ENCODE measurements at places on chromosomes 6 and 20.

DNA sequence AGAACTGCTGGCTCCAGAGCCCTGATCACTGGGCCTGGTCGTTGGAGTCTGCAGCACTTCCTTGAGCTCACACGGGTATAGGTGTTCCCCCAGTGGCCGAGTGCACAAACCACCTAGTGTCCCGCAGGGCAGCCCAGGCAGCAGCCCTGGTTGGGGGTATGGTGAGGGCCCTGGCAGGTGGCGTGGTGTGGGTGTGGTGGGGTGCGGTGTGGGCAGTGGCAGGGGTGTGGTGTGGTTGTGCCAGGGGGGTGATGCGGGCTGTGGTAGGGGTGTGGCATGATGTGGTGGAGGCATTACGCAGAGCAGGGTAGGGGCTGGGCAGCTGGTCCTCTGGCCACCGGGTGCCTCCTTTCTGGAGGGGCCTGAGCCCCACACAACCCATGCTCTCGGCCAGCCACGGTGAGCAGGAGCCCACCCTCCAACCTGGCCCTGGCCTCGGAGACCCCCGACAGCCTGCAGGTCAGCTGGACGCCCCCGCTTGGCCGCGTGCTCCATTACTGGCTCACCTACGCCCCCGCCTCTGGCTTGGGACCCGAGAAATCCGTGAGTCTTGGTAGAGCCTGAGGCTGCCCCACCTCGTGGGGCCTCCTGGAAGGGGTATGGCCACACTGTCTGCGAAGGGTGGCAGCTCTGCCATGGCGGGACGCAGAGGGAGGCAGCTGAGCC lies 20.5 kb downstream of the COL20A1 start:
- H3K4me3 ChIP-seq, result no peak overlapping the region
- H3K4me1 ChIP-seq, result no peaks in the 10 kb centered on the region
- no peak overlapping the region for H3K27ac ChIP-seq
- no peaks in the 10 kb centered on the region for H3K27me3 ChIP-seq
- no peak for DNase-seq
- no peaks in the 10 kb centered on the region for H3K36me3 ChIP-seq

DNA sequence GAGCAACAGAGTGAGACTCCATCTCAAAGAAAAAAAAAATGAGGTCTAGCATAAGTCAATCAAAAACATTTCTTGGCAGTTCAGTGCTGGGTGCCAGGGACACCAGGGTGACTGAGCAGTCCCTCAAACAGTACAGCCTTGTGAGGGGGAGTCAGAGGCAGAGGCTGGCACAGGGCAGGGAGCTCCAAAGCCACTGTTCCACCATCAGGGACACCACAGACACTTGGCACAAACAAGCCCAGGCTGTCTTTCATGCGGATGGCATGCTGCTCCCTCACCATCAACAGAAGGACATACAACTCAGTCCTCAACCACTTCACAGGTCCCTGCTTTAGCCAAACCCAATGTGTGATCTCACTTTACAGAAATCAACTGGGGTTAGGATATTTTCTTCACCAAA lies 36.0 kb upstream of the GRM4 start:
- H3K27me3 ChIP-seq, result peaks cover 19% of the 10 kb centered on the region
- H3K27ac ChIP-seq, result no peak overlapping the region
- DNase-seq, result no peak
- no peak overlapping the region for H3K4me3 ChIP-seq

- no peaks in the 10 kb centered on the region for H3K36me3 ChIP-seq
- peak overlapping the region; percentile 93 for H3K27ac ChIP-seq
- H3K4me1 ChIP-seq, result peaks cover 30% of the 10 kb centered on the region
Observed at GRCh38 chr20:44188752-44189151, 1.8 kb upstream of the JPH2 start.

GRCh38 chr6:127786109-127786508 lies 114.7 kb downstream of the THEMIS start:
- H3K27ac ChIP-seq, result no peak overlapping the region
- H3K4me1 ChIP-seq, result no peaks in the 10 kb centered on the region
- no peaks in the 10 kb centered on the region for H3K36me3 ChIP-seq
- no peak for DNase-seq

DNA sequence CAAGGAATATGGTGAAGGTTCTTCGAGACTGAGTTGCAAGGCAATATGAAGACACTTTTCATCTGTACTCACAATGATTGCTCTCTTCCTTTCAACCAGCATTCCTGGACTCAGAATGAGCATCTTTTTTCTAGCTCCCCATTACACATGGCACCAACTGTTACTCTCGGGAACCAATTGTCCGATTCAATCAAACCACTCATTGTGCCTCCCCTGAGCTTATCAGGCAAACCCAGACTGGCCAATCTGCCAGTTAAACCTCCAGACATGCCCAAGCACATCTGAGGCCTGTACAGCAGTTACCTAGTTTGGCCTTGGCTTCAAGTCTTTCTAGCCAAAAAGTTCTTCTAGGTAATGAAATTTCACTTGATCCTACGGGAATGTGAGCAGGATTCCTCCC lies 164.1 kb downstream of the ID4 start:
- no peaks in the 10 kb centered on the region for H3K27me3 ChIP-seq
- no peaks in the 10 kb centered on the region for H3K36me3 ChIP-seq
- no peak overlapping the region for H3K27ac ChIP-seq
- H3K4me3 ChIP-seq, result no peak overlapping the region
- no peak for DNase-seq
- H3K4me1 ChIP-seq, result no peaks in the 10 kb centered on the region

GRCh38 chr20:49590163-49591017 lies 22.5 kb upstream of the PTGIS start:
- H3K4me1 ChIP-seq, result peaks cover 47% of the 10 kb centered on the region
- H3K36me3 ChIP-seq, result no peaks in the 10 kb centered on the region
- H3K27ac ChIP-seq, result peak overlapping the region; percentile 100
- DNase-seq, result no peak

GRCh38 chr6:138129190-138129589 lies 22.0 kb upstream of the PERP start:
- no peaks in the 10 kb centered on the region for H3K4me1 ChIP-seq
- H3K4me3 ChIP-seq, result no peak overlapping the region
- H3K27ac ChIP-seq, result no peak overlapping the region

GRCh38 chr6:22958677-22959076 lies 389.3 kb downstream of the HDGFL1 start:
- H3K4me3 ChIP-seq, result no peak overlapping the region
- no peaks in the 10 kb centered on the region for H3K27me3 ChIP-seq
- no peak for DNase-seq

DNA sequence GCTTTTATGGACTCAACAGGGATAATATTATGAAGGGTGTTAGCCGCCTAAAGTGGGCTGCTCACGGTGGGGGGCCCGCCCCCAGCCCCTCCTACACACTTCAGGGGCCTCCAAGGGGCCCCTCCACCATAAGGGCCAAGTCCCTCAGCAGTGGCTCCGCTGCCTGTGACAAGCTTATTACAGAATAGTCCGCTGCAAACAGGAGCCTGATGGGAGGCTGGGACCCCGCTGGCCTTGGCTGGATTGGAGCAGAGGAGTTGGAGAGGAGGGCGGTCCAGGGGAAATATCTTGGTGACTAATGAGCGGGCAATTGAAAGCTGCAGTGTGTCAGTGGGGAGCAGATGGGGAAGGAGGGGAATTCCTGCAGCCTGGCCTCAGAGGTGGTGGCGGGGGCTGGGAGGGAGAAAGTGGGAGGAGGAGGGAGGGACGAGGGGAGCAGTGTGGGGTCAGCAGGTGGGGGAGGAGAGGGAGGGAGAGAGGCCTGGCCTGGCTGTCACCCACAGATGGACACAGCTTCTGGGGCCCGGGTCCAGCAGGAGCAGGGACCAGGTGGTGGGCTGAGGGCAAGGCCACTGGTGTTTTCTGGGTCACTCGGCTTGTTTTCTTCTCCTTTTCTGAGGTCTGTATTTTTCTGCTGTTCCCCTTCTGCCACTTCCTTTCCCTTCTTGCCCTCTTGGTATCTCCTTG lies 57.6 kb upstream of the FOXP4 start:
- no peak for DNase-seq
- H3K27ac ChIP-seq, result no peak overlapping the region

DNA sequence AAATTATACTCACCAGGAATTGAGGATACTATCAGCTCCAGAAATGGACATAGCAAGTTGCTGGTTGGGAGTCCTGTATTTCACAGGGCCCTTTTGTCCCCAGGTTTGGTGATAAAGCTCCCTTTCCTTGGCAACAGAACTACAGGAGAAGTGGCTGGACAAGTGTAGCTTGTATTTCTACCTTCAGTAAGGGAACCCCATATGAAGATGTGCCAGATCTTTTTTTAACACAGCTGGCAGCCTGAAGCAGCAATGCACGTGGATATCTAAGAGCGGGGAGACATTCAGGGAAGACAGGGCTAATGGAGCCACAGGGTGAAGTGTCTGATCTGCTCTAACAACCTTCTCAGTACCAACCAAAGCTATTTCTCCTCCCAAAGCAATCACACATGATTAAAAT lies 373.9 kb upstream of the ID4 start:
- H3K4me1 ChIP-seq, result peaks cover 14% of the 10 kb centered on the region
- no peak for DNase-seq
- no peaks in the 10 kb centered on the region for H3K36me3 ChIP-seq
- no peak overlapping the region for H3K4me3 ChIP-seq
- H3K27ac ChIP-seq, result no peak overlapping the region

DNA sequence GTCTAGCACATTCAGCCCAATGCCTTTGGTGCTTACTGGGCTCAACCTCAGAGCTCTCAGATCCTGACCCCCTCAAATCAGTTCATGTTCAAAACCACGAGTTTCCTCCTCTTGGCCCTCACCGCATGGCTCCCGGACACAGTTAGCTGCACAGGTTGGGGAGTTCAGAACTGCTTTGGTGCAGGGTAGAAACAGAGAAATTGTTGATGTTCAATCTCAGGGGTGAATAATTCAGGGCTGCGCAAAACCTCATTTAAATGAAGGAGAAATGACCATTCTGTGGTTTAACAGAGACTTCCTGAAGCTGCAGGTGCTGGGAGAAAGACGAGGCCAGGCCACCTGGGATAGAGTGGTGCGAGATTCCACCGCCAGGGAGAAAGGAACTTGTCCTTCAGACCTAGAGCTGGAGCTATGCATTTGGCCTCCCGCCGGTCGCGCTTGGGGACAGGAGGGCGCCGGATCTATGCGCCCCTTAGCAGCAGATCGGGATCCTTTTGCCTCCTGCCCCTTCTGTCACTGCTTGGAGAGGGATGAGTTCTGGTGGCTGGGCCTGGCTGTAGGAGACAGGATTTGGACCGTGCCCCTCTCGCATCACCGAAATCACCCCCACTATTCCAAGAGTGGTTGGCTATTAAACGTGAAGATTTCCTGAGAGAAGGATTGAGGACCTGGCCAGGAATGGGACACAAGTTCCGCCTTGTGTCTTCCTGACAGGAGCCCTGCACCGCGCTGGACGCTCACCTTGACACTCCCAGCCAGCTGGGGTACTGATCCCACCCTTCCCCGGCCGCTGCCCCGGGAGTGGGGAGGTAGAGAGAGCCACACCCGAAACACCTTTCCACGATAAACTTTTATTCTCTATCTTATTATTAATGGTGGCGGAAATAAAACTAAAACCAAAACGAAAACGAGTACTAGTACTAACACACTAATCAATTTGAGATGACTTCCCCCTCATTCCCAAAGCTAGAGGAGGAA lies 767 bp upstream of the PAX1 start:
- H3K27ac ChIP-seq, result no peak overlapping the region
- H3K4me1 ChIP-seq, result peaks cover 34% of the 10 kb centered on the region
- H3K4me3 ChIP-seq, result no peak overlapping the region
- DNase-seq, result no peak
- peaks cover 97% of the 10 kb centered on the region for H3K27me3 ChIP-seq

DNA sequence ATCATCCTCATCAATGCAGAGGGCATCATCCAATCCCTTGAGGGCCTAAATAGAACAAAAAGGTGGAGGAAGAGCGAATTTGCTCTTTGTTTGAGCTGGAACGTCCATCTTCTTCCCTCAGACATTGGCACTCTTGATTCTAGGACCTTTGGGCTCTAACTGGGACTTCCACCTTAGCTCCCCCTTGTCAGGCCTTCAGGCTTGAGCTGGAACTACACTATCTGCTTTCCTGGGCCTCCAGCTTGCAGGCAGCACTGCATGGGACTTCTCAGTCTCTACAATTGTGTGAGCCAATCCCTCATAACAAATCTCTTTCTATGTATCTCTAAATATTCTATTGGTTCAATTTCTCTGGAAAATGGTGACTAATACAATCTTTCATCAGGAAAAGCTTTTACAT lies 155.4 kb downstream of the MCHR2 start:
- H3K27me3 ChIP-seq, result no peaks in the 10 kb centered on the region
- H3K4me3 ChIP-seq, result no peak overlapping the region
- no peaks in the 10 kb centered on the region for H3K4me1 ChIP-seq
- no peaks in the 10 kb centered on the region for H3K36me3 ChIP-seq

DNA sequence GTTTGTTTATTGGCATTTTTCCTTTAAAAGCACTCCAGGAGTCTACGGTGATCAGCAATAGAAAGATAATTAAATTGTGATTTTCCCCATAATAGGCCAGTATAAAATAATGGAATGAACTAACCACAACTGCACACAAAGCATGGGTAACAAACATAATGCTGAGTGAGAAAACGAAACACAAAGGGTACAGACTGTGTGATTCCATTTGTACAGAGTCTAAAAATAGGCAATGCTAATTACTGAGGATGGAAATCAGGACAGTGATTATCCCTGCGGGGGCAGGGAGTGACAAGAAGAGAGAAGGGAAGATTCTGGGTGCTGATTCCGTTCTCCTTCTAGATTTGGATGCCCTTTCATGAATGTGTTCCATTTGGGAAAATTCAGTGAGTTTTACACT lies 478.1 kb downstream of the PREX1 start:
- H3K27me3 ChIP-seq, result peaks cover 2% of the 10 kb centered on the region
- H3K27ac ChIP-seq, result no peak overlapping the region
- DNase-seq, result no peak
- no peak overlapping the region for H3K4me3 ChIP-seq

- no peak overlapping the region for H3K27ac ChIP-seq
- H3K36me3 ChIP-seq, result no peaks in the 10 kb centered on the region
- H3K4me3 ChIP-seq, result no peak overlapping the region
- no peak for DNase-seq
Observed at GRCh38 chr6:97705568-97705967, 422.6 kb upstream of the MMS22L start.

DNA sequence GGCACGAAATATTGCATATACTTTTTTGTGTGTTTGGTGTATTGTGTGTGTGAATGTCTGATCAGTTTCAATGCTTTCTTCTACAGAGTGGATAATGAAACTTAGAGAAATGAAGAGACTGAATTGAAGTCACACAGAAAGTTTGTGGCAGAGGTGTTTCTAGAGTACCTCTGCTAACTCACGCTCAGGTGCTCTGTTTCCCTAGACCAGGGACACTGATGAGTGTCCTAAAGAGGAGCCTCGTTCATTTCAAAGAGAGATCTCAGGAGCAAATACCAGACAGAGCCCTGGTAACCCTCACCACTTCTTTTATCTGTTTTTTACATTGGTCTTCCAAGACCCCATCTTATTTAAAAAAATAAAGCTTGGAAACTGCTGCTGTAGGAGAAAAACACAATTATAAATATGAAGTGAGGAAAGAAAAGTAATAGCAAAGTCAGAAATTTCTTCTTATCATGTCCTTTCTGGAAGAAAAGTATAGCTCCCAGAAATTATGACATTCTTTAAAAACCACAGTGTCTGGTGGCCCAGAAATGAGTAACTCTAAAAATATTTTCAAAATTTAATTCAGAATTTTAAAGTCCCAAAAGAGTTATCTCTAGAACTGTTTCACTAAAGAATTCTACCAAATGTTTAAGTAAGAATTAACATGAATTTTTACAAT lies 720.6 kb downstream of the RFPL4B start:
- no peaks in the 10 kb centered on the region for H3K36me3 ChIP-seq
- H3K4me1 ChIP-seq, result no peaks in the 10 kb centered on the region
- no peaks in the 10 kb centered on the region for H3K27me3 ChIP-seq
- no peak overlapping the region for H3K27ac ChIP-seq
